ENCODE measurements at places on chromosomes 6 and 20. TPM values are rescaled to one million over a fixed set of nuclear protein-coding genes. Genes with fewer than 3 reads are reported as not detected.

DNA sequence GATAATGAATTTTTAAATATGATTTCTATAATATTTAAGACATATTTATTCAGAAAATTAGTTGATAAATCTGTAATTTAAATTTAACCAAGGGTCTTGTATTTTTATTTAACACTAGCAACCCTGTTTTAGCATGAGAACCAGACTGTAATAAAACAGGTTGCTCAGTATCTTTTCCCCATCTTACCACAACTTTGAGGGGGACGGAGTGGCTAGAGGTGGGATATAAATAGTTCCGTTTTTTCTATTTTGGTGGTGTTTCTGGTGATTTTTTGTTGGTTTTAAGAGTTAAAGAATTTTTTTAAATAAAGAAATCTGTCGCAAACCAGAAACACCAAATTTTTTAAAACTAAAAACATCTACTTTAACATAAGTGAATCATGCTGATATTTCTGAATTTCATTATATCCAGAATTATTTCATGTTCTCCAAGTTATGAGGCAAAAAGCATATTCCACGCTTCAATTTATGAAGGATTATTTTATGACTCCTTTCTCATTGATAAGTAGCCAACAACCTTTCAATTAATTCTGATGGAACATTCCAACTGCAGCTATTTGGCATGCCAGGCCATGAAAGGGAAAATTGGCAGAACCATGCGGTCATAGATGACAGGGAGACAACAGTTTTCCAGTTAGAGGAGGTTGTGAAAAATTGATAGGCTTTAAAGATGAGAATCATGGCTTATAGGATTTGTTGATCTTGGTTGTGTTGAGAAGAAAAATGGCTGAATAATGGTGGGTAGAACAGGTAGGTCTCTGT is 151.9 kb upstream of the CARMIL1 start:
- DNase-seq, result no peak

DNA sequence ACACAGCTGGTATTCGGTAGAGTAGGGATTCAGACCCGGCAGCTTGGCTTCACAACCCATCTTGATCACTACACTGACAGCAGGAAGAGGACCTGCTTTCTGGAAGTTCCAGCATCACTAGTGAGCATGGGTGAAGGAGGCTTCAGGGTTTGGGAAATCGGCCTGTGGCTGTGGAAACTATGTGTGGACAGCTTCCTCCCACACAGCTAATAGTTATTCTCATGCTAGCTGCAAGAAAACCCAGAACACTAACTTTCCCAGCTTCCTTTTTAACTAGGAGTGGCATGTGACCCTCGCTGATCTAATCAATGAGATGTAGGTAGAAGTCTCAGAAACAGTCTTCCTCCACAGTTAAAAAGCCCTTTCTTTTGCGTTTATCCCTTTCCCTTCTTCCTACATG is 36.3 kb upstream of the SIRPA start:
- DNase-seq, result no peak

GRCh38 chr6:144364782-144365181 is 79.6 kb downstream of the UTRN start:
- DNase-seq, result no peak

DNA sequence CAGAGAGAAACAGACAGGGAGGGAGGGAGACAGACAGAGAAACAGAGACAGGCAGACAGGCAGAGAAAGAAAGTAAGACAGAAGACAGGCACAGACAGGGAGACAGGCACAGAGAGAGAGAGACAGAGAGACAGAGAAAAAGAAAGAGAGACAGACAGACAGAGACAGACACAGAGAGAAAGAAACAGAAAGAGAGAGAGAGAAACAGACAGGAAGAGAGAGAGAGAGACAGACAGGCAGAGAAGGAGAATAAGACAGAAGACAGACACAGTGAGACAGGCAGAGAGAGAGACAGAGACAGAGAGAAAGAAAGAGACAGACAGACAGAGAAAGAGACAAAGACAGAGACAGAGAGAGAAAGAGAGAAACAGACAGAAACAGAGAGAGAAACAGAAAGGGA is 754.8 kb upstream of the DEFB115 start:
- DNase-seq, result no peak

- DNase-seq, result no peak
These were observed 2.5 kb downstream of the AKIRIN2 start for GRCh38 chr6:87699576-87699975.

- no peak for DNase-seq
These were observed 40.4 kb downstream of the UNC5CL start for GRCh38 chr6:40998661-40999060.

DNA sequence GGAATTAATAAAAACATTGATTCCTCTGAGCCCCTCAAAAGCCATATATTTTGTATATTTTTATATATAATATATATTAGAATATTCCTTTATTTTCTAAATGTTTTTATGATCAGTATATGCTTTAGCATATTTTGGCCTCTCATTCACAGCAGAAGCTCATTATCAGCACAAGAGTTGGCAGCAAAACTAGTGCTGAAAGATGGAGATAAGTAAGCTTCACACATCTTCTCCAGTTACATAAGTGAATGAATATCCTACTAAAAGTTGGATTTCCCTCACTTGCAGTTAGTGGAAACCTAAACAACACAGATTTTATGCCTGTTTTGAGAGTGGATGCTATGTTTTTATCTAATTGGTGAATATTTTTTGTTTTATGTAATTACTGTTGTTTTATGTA is 1303.8 kb upstream of the ADGRB3 start:
- DNase-seq, result no peak

DNA sequence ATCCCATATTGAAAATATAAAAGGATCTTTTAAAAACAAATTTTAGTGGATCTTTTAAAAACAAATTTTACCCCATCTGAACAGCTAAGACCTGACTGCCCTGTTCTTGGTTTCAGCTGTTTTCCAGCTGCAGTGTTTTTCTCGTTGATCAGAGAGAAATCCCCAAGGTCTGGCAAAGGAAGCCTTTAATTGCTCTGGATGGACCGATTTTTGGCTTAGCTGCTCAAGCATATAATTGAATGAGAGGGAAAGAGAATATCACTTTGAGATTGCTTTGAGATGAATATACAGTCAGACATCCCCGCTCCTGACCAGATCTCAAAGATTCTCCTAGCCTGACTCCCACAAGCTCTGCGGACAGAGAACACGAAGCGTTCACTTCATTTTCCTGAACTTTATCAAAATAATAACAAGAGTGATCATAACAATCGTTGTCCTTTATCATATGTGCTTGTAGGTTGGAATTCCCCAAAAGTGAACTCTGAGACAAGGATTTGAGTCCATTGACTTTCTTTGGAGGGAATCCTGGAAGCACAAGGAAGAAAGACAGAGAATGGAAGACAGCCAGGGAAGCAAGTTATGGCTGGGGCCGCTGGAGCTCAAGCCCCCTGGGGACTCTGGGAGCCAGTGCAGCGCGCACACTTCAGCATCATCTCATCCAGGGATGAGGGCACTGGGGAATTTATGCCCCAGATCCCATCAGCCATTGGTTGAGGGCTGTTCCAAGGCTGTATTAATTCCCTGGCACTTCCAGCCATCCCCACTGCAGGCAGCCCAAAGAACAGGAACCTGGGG is 101.3 kb downstream of the SNX5 start:
- DNase-seq, result no peak

- no peak for DNase-seq
These were observed 39.9 kb downstream of the MYO6 start for GRCh38 chr6:75788894-75789293.

DNA sequence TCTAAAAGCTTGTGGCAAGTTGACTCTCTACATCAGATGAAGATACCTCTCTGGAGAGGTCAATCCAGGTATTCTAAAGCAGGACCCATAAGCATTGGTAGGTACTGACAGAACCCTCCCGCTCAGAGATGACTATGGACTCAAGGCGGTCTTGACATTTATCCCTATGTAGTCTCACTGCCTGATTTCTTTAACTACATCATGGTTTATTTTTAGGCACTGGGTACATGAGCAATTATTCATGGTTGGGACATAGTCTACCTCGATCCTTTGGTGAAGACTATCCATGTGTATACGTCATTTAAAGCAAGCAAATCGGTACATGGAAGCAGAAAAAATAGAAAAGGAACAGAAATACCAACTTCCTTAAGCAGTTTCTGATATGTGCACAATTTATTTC is 136.2 kb upstream of the TAB2 start:
- DNase-seq, result no peak

DNA sequence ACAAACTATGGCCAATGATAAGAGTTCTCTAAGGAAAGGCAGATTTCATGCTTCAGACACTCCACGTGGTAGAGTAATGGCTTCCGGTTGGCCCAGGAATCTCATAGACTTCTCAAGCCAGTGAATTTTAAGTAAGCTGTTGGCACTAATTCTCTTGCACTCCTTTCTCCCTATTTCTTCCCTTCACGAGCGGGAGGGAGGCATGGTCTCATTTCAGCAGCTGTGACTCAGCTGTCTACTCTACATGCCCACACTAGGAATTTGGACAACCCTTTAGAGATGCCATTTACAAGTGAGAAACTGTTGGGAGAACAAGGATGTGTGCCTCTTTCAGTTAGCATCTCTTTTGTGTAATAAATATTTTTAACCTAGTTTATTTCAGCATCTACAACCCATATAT is 107.7 kb downstream of the PTPRK start:
- no peak for DNase-seq

- DNase-seq, result no peak
These were observed 211.1 kb downstream of the GMDS start for GRCh38 chr6:2034256-2034655.

DNA sequence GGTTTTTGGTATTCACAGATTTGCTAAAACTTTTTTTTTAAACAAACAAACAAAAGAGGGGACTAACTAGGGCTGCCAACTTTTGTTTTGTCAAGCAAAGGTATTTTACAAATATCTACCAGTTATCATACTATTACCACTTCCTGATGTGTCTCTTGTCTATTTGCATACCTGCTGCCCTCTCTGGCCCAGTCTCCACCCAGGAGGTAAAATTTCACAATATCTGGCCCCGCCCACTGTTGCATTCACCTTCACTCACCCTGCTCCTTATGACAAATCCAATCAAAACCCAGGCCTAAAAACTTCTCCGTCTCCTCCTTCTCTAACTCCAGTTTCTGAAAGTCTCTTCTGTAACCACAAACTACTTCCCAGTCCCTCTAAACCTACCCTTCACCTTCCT is 82.2 kb downstream of the TRERF1 start:
- DNase-seq, result no peak

GRCh38 chr6:97703661-97704060 is 420.6 kb upstream of the MMS22L start:
- DNase-seq, result no peak

- no peak for DNase-seq
These were observed 29.3 kb upstream of the RALY start for GRCh38 chr20:33964441-33964840.

- DNase-seq, result no peak
These were observed 11.2 kb downstream of the SIRPB2 start for GRCh38 chr20:1479831-1480595.

- no peak for DNase-seq
These were observed 51.4 kb downstream of the TXLNB start for GRCh38 chr6:139240161-139241010.

DNA sequence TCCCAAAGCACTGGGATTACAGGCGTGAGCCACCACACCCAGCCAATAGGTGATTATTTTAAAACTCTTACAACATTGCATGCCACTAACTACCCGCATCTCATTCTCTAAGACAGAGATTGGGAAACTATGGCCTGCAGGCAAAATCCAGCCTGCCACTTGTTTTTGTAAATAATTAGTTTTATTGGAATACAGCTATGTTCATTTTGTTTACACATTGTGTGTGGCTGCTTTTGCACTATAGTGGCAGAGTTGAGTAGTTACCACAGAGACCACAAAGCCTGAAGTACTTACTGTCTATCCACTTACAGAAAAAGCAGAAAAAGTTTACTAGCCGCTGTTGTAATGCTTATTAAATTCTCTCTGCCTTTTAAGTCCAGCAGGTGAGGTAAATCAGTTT is 16.4 kb upstream of the PKIG start:
- no peak for DNase-seq

GRCh38 chr6:82040405-82041221 is 206.9 kb downstream of the IBTK start:
- DNase-seq, result peak; percentile 67

DNA sequence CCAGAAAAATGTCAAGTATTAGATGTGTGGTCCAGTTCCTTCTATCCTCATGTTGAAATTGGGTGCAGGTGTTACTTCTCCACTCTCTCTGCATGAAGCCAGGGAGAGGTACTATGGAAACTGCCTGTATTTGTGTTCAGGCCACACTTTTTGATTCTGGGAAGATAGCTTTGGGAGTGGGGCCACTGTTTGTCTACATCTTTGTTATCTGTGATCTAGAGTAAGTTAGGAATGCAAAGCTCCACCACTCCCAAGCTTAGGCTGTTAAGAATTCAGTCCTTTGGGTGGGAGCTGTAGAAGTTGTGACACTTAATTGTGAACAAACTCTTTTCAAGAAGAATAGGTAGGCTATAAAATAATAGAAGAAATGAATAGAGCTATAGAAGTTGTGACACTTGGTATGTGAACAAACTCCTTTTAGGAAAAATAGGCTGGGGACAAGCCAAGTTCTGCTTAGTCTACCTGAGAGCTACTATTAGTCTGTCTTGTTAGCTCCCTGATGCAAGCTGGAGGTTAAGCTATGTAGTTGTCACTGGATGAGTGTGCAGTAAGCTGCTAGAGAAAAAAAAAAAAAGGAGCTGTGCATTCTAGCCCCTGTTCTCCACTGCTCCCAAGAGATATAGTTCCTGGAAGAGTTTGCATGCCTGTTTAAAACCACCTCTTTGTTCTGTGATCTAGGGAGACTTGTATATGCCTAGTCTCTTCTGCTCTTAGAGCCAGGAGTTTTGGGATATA is 7.1 kb upstream of the GFRAL start:
- no peak for DNase-seq

GRCh38 chr6:9161731-9162130 is 726.4 kb upstream of the SLC35B3 start:
- DNase-seq, result no peak

DNA sequence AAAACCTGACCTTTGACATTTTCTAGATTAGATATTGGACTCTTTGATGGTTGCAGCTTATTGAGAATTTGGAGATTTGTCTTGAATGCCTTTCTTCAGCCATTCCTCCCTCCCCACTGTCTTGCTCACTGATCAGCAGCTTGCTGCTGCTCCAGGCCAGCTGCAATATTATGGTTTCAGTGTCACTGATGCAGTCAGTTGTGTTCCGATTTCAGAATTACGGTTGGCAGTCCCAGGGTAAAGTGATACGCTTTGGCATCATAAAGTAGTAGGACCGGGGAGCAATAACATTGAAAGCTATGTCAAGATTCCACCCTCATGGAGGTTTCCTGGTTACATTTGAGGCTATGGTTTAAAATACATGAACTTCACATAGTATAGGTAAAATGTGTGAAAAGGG is 152.6 kb downstream of the BCKDHB start:
- no peak for DNase-seq

The CASS4 gene
- 0.09 TPM for total RNA-seq

The ADGRG6 gene
- 0.93 TPM for total RNA-seq

The C6orf52 gene
- 2.9 TPM for total RNA-seq

The XKR7 gene
- 0.07 TPM for total RNA-seq

The SERINC3 gene
- total RNA-seq, result 32.9 TPM

The KCNB1 gene
- 0.97 TPM for total RNA-seq

The PXDC1 gene
- 1.5 TPM for total RNA-seq

The PHF1 gene
- total RNA-seq, result 25.6 TPM

The DNAH8 gene
- 0.09 TPM for total RNA-seq

The RNF182 gene
- 15.3 TPM for total RNA-seq

The C4A gene
- total RNA-seq, result 1.7 TPM

The RSPH3 gene
- total RNA-seq, result 3.9 TPM

The C6orf58 gene
- total RNA-seq, result not detected

The HLA-DQA1 gene
- total RNA-seq, result not detected

Data from neural progenitor cell (in vitro differentiated cells).